ENCODE measurements at places on chromosomes 12 and 14. TPM values are rescaled to one million over a fixed set of nuclear protein-coding genes. Genes with fewer than 3 reads are reported as not detected.

GRCh38 chr14:54818201-54819133, 84.2 kb downstream of the GCH1 start:
- DNase-seq: no peak

DNA sequence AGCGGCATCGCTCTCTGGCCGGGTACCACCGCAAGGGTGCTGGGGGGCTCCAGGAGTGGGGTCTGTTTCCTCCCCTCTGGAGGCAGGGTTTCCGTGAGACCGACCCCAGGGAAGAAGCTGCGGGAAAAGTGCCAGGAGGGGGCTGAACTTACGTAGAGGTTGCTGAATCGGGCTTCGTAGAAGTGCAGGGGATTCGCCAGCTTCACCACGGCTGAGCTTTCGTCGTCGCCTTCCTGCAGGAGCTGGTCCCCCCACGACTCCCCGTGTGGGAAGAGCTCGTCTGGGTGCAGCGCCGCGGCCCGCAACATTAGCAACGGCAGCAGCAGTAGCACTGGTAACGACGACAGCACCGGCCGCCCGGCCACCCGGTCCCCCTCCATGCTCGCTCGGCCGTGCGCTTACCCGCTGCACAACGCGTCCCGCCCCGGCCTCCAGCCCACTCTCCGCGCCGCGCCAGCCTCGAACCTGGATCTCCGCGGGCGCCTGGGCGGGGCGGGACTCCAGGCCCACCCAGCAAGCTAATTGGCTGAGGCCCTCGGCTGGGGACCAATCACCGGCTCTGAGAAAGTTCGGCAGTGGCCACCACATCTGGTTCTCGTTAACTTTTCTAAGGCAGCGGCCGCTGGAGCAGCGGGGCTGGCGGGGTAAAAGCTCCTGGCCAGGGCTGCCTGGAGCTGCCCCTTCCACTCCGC, at the start of gene NID2:
Gene NID2, minus strand, starts transcription at position 445 of the 692 bp plus-strand sequence. Its CDS starts 65 bp downstream, at position 380.
- DNase-seq: no peak

DNA sequence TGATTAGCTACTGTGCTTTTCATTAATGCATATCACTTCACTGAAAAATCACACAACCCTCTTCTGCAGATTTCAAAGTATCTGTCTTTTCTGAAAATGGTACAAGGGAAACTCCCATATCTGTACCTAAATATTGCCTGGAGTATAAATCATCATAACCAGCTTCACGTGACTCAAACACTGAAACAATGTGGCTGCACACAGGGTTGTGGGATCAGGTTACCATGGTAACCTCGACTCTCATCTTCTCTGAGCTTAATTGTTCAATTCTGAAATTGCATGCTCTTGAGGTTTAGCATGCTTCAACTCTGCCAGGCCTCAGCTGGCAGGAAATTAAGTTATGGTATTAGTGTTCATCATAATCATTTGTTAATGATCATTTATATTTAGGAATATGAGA, 77.5 kb upstream of the CPSF6 start:
- no peak for DNase-seq

DNA sequence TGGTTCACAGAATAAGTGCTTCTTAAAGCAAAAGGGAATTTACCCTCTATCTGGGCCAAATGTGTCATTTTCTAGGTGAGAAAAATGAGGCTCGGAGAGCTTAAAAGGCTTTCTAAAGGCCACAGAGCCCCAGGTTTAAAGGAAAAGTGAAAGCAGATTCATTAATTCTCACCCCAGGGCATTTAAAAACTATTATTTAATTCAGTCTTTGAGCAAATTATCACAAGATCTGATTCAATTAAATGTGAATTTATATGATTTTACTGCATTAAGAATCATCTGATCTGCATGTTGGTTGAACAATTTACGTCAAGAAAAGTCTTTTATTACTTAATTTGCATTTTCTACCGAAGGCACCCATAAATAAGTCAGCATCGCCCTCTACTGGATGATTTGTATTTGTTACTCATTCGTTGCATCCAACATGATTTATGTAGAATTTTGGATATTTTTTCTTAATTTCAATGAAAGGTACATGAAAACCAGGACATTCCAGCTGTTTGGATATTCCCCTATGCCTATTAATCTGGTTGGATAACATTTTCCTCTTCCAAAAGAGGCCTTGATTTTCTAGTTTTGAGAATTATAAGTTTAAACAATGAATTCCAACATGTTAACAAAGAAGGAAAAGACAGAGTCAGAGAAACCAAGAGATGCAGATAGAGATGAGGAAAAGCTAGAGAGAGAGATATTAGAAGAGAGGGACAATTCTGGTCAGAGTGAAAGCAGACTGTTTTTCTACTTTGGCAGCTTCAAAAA, 19.1 kb upstream of the DHRS7 start:
- no peak for DNase-seq

DNA sequence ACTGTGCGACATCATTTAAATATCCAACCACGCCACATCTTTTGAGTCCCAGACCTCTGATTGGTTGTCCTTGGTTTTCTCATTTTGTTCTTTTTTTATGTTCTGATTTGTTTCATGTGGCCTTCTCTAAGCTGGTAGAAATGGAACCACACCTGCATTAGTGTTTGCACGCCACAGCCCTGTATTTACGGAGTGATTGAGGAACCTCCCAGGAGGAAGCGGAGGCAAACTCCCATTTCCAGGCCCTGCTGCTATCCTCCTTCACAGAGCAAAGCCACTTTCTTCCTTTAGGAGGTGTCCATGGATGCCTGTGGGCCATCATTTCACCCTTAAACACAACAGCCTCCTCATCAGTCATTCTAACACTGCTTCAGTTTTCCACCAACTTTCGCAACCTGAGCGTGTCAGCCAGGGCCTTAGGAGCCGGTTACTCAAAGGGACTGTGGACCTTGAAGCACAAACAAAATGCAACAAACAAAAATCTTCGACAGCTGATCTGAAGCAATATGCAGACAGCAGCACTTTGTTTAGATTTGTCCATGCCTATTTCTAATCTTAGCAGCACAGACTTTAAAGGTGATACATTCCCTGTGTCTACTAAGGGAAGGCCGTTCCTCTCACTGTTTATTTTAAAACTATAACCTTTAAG, 1258.1 kb upstream of the TMEM132C start:
- no peak for DNase-seq

DNA sequence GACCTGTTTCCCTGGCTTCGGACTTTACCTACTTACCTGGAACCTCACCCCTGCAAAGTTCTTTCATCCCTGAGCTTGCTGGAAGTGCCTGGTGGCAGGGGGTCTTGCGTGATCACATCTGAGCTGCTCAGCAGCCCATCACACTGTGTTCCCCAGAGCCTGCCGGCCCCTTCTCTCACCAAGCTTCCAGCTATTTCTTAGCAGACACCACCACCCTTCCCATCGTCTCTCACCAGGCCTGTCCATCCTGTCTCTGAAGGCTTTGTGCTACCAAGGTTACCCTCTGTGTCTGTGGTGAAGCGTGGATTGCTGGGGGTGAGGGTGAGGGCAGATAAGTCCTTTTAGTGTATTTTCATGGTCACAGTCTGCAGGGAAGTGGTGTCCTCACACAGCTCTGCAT, 78.8 kb upstream of the NRXN3 start:
- no peak for DNase-seq

The TDRD9 gene
- 6.0 TPM for total RNA-seq

DNA sequence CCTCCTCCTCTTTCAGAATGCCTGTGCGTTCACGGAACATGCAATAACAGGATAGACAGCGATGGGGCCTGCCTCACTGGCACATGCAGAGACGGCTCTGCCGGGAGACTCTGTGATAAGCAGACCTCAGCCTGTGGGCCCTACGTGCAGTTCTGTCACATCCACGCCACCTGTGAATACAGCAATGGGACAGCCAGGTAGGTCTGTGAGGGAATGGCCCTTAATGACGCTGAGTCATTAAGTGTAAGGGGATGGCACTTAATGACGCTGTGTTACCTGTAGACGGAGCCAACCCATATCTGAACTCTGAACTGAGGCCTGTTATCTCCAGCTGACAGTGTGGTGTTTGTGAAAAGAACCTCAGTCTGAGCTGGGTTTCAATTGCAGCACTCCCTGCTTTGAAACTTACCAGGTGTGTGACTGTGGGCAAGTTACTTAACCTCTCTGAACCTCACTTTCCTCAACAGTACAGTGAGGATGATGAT, 86.9 kb downstream of the STAB2 start:
- no peak for DNase-seq

The RIPK3 gene
- total RNA-seq: 12.2 TPM

- no peak for DNase-seq
Observed at GRCh38 chr14:75141967-75142366, 15.1 kb upstream of the NEK9 start.

DNA sequence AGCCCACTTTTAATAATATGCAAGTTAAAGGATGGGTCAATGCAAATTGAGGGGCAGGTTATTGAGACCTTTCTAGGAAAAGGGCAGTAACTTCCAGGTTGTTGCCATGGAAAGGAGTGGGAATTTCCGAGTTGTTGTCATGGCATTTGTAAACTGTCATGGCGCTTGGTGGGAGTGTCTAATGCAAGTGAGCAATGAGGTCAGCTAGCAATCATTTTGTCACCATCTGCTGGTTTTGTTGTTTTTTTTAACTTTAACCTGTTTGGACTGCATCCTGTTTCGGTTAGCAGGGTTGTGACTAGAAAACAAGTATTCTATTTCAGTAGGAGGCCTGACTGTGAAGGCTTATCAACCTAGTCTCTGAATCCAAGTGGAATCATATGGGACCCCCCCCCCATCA, 85.8 kb upstream of the TSPAN11 start:
- no peak for DNase-seq
